ENCODE measurements at places on chromosomes 6 and 20.

DNA sequence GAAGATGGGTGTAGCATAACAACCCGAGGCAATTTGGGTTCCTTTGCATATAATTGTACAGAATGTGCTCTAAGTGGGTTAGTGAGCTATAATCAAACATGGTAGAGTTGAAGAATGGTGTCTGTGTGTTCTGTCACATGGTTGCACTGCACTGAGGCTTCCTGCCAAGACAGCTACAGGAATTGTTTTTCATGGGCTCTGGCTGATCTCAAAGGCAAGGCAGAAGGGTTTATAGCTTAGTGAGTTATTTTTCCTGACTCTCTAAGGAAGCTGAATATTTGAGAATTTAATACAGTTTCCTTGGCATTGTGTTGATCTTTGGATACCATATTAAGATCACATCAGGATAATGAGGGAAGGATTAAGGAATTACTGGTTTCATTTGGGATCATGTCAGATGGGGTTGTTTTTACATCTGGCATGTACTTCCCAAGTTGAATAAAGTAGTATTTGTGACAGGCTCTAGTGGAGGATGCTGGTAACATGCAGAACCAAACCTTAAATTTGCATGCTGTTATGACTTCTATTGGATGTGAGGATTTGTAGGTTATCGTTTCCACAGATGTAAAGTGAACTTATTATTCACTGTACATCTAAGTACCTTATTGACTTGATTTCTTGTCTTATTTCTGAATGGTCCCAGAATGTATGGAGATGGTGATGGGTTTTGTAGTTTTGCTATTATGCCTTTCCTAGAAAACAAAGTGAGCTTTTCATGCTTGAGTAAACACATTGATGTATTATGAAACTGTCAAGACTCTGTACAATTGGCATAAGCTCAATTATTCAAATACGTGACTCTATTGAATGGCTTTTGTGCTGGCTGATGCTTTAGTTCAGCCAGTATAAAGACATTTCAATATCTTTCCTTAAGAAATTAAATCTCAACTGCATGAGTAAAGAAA lies 43.3 kb downstream of the LRRC1 start:
- DNase-seq, result no peak

DNA sequence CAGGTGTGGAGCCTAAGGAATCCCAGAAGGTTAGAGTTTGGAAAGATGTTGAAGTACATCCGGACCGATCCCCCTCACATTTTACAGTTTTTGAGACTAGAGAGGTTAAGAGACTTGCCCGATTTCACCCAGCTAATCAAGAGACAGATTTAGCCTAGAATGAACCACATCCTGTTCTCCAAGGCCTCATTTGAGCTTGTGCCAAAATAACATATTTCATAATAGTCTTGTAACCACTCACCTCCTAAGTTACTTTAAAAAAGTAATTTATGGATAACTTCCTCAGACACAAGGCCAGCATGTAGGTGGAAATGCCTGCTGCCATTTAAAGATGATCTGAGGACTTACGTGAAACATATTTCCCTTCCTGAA lies 39.8 kb upstream of the ARHGAP18 start:
- DNase-seq, result no peak

GRCh38 chr6:53189554-53189953 lies 40.9 kb upstream of the GCM1 start:
- no peak for DNase-seq

- no peak for DNase-seq
Observed at GRCh38 chr20:35319871-35320197, 27.6 kb upstream of the FAM83C start.

DNA sequence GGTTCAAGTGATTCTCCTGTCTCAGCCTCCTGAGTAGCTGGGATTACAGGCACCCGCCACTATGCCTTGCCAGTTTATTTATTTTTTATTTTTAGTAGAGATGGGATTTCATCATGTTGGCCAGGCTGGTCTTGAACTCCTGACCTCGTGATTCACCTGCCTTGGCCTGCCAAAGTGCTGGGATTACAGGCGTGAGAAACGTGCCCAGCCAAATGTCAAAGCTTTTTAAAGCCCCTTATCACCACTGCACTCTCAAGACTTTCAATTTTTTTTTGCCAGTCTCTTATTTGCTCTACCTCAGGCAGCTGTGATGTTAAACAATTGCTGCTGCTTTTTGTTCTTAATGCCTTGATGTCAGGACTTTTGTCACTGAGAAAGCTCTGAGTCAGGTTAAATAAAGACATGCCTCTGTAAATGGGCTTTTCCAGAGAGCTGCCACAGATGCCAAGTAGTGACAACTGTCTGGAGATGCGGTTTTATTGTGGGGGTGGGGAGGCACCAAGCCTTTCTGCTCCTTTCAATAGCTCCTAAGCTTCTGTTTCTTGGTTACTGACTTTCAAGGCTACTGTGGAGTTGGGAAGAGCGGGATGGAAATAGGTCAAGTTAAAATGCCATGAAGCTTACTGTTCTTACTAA lies 29.2 kb downstream of the RSPH3 start:
- DNase-seq, result no peak

GRCh38 chr20:40932436-40932835 lies 96.2 kb upstream of the TOP1 start:
- DNase-seq, result no peak

DNA sequence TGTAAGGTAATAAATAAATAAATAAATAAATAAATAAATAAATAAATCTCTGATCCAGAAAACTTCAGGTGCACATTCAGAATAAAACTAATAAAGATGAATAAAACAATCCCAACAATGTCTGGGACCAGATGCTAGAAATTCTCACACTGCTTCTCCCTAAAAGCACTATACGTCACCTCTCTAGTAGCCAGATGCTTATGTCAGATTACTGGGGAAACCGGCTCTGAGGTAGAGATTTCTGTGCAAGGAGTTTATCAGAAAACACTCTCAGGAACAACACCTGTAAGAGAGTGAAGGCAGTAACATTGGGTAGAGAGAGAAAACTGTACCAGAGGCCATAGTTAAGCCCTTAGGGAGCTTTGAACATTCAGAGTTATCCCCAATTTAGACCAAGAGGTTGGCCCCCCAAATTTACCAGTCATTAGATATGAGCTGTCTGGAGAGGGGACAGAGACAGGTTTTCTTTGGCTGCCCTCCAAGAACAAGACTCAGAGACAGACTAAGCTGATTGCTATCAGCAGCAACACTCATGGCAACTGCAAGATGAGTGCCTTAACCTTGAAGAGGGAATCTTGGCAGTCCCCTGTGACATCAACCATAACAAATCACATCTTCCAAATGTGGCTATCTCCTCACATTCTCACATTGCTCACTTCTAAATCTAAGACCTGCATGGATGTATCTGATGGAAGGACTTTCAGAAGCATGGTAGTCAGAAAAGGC lies 151.2 kb upstream of the BMP5 start:
- DNase-seq, result no peak

DNA sequence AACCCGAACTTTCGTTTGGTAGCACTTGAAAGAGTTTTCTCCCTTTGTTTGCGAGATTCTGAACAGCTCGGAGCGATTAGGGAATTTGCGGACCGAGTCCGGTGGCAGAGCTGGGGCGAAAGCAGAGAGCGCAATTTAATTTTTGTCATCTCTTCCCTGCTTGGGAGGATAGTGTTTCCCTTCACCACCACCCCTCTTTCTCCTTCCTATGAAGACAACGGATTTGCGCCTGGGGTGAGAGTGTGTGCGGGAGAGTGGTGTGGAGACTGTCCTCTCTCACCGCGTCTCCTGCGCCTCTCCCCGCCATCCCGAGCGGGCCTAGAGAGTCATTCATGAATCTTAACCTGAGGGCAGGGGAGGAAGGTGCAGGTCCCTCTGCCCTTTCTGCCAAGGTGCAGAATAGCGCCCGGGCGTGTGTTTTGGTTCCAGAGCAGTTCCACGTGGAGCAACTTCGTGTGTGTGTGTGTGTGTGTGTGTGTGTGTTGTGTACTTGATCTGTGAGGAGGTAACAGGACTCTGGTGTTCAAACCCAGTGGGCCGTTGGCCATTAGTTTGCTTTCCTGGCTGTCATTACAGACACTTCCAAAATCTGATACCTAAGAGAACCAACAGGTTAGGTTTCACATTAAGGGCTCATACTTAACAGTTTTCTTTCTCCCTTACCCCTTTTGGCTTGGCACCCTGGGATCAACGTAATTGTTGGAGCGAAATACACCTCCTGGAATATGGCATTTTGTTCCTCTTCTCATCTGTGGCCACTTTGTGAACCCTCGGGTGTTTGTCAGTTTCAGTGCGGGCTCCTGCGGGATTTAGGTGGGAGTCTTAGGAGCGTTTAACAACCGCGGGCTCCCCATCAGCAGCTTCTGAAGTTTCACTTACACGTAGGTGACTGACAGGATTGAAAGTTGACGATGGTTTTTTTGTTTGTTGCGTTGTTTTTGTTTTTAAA lies 1.8 kb downstream of the EYA4 start:
- no peak for DNase-seq

All from stimulated activated CD8-positive, alpha-beta memory T cell treated with anti-CD3 and anti-CD28 coated beads, Interleukin-4, amount 100 ng/mL, for 48 hours (primary cell).